ENCODE measurements at places on chromosomes 6 and 20.

GRCh38 chr6:139134817-139135577 lies at the start of gene HECA:
TSS of gene HECA (plus strand) at chr6:139135080. CDS start at chr6:139135397, 317 bp downstream.
- peak; percentile 100 for DNase-seq

GRCh38 chr6:126102358-126102757 lies 116.0 kb downstream of the TRMT11 start:
- DNase-seq, result no peak

GRCh38 chr6:316753-317038 lies 24.4 kb downstream of the DUSP22 start:
- DNase-seq, result no peak

GRCh38 chr6:83889621-83890020 lies 30.1 kb downstream of the CYB5R4 start:
- DNase-seq, result no peak

- no peak for DNase-seq
These were observed 193.1 kb downstream of the DLL1 start for GRCh38 chr6:170097505-170098427.

- peak; percentile 37 for DNase-seq
These were observed 202.3 kb downstream of the DLL1 start for GRCh38 chr6:170088582-170088955.

DNA sequence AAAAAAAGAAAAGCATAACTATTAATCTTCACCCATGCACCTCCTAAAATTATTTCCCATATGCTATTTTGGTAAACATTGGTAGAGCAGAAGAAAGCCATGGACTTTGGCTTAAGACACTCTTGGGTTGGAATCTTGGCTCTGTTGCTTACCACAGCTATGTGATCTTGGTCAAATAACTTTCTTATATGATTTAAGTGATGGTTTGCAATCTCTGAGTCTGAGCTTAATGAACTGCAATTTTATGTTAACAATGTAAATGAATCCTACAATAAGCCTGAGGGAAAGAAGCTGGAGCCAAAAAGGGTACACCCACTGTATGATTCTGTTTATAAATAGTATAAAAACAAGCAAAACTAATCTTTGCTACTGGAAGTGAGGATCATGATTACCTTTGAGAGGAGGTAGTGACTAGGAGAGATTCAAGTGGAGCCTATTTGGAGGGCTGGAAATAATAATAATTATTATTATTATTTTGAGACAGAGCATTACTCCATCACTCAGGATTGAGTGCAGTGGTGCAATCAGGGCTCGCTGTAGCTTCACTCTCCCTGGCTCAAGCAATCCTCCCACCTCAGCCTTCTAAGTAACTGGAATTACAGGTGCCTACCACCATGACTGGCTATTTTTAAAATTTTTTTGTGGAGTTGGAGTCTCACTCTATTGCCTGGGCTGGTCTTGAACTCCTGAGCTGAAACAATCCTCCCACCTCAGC lies 34.5 kb downstream of the ABRACL start:
- no peak for DNase-seq

DNA sequence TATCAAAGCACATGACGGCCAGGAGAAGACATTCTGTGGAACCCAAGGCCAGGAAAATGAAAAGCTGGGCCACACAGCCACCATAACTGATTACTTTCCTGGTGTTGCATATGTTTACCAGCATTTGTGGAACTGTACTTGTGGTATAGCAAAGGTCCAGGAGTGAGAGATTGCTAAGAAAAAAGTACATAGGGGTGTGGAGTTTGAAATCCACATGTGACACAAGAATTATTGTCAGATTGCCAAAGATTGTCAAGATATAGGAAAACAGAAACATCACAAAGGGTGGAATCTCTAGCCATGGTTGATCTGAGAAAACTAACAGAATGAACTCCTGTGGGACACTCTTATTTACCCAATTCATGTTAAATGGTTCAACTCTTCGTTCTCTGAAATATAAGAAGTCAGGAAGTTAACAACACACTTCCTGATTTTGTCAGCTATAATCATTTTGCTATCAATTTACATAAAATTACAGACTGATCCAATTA lies at the start of gene OR2B2:
Gene OR2B2, minus strand, starts transcription at position 441 of the 491 bp plus-strand sequence. Its CDS starts 77 bp downstream, at position 364.
- no peak for DNase-seq

DNA sequence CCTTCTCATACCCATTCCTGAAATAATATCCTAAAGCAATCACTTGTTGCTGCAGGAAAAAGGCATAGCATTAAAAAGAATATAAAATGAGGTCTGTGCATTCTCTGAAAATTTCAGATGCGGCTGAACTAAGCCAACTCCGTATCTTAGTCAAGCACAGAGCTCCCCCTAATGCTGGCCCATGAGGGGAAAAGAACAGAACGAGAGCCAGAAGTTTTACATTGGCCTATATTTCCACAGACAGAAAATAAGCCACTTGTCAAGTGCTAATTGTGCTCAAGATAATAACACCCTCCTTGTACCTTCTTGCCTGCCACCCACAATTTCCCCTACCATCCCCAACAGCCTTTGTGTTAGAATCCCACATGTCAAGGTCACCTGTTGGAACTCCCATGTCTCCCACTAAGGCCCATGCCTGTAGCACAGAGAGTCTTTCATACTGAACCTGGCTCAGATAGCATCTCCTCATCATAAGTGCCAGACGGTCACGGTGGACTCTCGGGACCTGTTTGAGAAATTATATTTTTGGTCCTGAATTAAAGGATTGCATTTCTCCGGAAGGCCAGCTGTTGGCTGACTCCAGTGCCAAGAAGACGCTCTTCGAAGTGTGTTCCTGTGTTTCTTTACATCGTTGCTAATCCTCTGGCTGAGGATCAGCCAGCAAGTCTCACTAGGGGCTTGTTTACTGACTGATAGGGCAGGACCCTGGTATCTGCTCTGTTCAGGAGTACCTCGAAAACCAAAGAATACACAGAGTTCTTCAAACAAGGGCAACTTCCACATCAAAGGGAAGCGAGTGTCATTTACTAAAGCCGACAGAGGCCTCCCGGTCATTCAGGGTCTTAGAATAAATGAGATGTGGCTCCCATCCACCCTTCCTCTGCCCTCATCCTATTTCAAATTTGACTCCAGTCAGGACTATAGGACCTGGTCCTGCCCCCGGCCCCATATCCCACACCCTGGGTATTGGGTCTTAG lies 183.4 kb upstream of the FBXL4 start:
- no peak for DNase-seq

GRCh38 chr6:8543714-8544113 lies 108.4 kb upstream of the SLC35B3 start:
- no peak for DNase-seq

- DNase-seq, result no peak
These were observed 46.9 kb downstream of the SOD2 start for GRCh38 chr6:159646116-159646515.

GRCh38 chr6:36248980-36249379 lies 20.9 kb upstream of the PNPLA1 start:
- no peak for DNase-seq

GRCh38 chr6:44831002-44831610 lies 443.6 kb downstream of the CDC5L start:
- no peak for DNase-seq

- DNase-seq, result no peak
These were observed 145.3 kb downstream of the KHDC1L start for GRCh38 chr6:73079978-73080377.

All from stimulated activated naive CD8-positive, alpha-beta T cell treated with anti-CD3 and anti-CD28 coated beads, Interleukin-15, Interleukin-2, amounts not matched to agents 100 U/mL and 50 U/mL, for 24 hours (primary cell).